Brain microvascular endothelial cell (primary cell): ENCODE measurements at places on chromosomes 12 and 14.

DNA sequence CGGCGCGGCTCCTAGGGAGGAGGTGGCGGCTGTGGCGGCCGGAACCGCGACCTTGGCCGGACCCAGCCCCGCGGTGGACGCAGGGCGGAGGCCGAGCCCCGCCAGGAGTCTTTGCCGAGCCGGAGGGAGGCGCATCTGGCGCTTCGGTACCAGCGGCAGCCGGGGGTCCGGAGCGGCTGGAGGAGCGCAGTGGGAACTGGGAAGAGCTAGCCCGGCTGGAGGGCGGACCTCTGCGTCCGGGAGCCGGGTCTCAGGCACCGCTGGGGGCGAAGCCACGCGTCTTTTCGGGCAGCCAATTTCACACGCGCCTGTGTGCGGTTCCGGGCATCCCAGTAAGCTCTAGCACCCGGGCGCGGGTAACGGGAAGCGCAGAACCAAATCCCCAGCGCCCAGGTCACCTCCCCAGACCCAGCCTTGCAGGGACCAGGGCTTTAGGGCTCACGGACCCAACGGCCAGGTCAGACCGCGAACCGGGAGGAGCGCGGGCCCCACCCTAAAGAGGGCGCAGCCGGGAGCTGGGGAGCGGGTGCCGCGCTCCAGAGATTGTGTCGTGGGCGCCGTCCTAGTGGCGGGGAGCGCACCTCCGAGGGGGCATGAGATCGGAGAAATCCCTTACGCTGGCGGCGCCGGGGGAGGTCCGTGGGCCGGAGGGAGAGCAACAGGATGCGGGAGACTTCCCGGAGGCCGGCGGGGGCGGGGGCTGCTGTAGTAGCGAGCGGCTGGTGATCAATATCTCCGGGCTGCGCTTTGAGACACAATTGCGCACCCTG is 89.4 kb downstream of the GALNT8 start:
- no peak for DNase-seq

- no peak for DNase-seq
Measured at GRCh38 chr14:27672047-27672446, 1074.2 kb upstream of the NOVA1 start.

GRCh38 chr14:24435192-24435810 is 5.5 kb downstream of the KHNYN start:
- DNase-seq, result no peak

DNA sequence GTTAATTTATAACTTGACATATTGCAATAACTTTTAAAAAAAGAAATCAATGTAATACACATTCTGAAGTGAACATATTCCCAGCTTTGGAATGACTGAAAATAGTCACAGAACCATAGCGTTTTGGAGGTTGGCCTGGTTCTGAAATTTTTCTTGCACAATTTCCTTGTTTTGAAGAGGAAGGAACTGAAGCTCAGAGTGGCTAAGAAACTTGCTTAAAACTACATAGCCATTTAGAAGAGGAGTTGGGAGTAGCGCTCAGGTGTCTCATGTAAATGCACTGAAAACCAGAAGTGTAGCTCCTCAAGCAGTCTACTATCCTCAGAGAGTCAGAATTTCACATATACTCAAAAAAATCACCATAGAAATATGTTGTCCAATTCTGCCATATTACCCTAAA is 41.2 kb downstream of the SLC38A1 start:
- no peak for DNase-seq

DNA sequence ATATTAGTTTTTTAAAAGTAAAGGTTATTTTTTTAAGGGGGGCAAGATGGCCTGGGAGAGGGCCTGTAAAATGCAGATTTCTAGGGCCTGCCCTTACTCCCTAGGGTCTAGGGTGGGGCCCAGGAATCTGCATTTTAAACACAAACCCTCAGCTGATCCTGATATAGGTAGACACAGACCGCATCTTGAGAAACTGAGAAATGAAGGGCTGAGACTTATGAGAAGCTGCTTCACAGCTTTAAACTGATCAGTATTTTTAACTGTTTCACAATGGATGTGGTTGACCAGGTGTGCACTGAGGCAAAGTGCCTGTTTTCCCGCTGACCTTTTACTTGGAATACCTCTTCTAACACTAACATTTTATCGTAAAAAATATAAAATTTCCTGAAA is 84.0 kb downstream of the CCDC88C start:
- DNase-seq, result no peak

- no peak for DNase-seq
Measured at GRCh38 chr12:66024949-66025348, 105.6 kb downstream of the LLPH start.

- no peak for DNase-seq
Measured at GRCh38 chr14:23066855-23067744, 9.8 kb upstream of the CDH24 start.

- DNase-seq, result no peak
Measured at GRCh38 chr14:36827861-36828260, 166.2 kb downstream of the PAX9 start.

GRCh38 chr12:57111031-57111734 is at the start of gene STAT6:
Gene STAT6, minus strand, starts transcription at chr12:57111362. Its CDS starts 3,084 bp downstream, at chr12:57108278.
- DNase-seq, result peak; percentile 90

DNA sequence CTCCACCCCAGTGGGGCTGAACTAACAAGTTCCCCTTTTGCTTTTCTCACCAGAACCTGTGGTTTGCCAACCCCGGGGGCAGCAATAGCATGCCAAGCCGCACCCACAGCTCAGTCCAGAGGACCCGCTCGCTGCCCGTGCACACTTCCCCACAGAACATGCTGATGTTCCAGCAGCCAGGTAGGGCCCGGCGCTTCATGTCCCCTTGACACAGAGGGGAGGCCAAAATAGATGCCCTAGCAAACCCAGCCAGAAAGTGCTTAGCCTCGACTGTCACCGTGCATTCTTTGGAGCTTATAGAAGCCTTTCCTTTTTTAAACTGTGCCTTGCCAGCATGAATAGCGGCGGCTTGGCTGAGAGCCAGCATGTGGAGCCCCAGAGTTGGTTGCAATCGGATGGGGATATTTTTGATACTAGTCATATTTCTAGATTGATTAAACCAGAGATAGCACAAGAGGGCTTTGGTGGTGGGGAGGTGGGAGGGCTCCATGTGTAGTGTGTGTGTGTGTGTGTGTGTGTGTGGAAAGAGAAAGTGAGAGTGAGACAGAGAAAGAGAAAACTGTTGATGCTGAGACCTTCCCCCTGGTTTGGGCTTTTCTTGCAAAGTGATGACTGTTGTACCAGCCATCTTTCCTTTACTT is 126.1 kb downstream of the GCH1 start:
- DNase-seq, result peak; percentile 81

DNA sequence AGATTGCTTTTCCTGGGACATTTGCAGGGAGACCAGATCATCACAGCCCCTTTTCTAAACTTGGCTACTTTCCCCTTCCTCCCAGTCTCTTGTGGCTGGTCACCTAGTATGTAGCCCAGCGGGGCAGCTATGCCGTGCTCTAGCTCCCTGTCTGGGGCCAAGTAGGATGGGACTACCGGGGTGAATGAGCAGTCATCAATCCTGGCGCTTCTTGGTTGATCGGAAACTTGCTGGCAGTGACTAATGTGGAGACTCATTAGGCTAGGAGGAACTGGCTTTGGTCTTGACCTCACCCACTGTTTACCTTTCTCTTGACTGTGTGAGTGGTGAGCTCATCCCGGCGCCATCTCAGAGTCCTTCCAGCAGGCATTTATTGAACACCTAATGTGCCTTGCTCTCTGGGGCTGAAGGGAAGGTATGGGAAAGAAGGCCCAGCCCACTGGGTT is 15.9 kb downstream of the PLEKHG3 start:
- peak; percentile 90 for DNase-seq

DNA sequence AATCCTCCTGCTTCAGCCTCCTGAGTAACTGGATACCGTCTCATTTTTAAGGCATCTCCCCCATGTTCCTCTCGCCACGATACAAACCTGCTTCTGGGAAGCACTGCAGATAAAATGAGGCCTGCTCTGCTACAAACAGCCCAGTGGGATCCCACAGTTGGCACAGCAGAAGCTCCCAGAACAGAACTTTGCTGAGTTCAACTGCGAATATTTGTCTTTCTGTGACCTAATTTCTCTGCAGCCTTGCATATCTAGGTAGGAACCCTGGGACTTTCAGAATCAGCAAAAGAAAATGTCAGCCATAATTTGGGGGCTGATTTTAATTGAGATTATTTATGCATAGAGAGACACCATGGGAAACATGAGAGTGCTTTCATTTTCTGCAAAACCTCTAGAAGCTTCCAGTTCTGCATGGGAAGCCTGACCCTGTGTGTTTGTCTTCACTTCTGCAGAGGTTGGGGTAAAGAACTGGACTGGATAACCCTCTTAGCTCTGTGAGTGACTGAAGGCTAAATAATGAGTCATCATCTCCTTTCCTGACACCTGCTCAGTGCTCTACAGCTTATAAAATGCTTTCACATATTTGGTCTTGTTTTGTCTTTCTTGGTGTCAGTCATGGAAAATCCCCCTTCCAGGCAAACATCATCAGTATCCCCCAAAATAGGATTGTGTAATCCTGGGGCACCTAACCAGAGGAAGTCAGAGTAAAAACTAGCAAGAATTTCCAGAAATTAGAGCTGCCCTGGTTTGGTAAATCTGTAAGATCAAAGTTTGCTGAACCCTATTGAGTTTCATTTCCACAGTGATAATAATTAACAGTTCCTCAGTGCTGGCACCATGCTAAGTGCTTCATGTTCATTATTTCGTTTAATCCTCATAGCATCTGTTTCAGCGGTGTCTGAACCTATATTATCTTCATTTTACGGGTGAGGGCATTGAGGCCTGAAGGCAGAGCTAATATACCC is 185.8 kb downstream of the SLC15A4 start:
- no peak for DNase-seq

DNA sequence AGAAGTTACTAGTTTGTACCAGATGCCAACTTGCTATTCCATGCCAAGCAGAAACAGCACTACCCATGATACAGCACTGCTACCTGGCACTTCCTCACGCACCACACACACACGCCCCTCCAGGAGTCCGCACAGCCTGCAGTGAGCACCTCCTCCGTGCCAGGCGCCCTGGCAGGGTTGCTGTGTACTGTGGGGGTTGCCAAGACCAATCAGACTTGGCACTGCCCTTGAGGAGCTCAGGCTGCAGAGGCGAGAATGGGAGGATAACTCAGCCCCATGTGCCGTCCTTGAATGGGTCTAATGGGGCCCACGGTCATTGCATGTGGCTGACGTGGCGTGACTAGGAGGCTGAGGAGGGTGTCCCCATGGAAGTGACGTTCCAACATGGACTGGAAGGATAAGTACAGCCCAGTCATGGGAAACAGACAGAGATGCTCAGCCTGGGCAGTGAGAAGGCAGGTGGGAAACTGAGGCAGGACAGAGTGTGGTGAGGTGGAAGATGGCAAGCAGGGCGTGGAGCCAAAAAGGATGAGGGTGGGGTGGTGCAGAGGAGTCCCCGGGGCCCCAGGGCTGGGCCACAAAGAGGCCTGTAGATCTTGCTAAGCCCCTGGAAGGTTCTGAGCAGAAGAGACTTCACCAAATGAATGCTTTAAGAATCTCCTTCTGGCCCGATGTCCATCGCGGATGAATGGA is 65.3 kb upstream of the C14orf180 start:
- no peak for DNase-seq

GRCh38 chr14:50311337-50311971 is 575 bp downstream of the L2HGDH start:
- DNase-seq, result no peak

GRCh38 chr12:20404576-20405346 is 36.4 kb downstream of the PDE3A start:
- peak; percentile 76 for DNase-seq

- peak; percentile 35 for DNase-seq
Measured at GRCh38 chr14:24036169-24036962, 15.4 kb upstream of the CARMIL3 start.

- no peak for DNase-seq
Measured at GRCh38 chr12:8096281-8096915, 14.3 kb downstream of the NECAP1 start.

- DNase-seq, result no peak
Measured at GRCh38 chr14:33836203-33836899, 114.5 kb downstream of the EGLN3 start.
